ENCODE measurements at places on chromosomes 1 and 21.

DNA sequence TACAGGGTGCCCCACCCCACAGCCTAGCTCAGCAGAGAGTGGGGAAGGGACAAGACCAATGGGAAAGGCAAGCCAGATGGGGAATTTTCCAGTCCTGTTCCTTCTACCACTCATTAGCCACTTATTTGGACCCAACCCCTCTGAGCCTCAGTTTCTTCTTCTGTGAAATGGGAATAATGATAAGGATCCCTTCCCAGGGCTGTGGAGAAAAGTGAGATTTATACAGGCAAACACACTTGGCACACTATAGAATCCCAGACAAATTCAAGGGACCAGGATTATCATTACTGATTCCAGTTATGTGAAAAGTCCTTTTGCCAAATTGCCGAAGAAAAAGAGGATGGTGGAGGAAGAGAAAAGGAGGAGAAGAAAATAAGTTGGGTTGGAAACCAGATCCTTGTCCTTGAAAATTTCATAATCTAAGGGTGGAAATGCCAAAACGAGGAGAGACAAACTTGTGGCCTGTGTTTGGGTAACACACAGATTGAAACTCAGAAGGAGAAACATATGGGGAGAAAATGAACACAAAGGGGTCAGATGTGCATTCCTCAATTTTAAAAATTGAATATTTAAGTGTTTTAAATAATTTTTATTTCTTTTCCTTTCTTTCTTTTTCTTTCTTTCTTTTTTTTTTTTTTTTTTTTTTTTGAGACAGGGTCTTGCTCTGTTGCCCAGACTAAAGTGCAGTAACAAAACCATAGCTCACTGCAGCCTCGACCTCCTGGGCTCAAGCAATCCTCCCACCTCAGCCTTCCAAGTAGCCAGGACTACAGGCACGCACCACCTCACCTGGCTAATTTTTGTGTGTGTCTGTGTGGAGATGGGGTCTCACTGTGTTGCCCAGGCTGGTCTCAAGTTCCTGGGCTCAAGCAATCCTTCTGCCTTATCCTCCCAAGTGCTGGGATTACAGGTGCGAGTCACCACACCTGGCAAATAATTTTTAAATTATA lies 9.6 kb downstream of the CAPN2 start:
- DNase-seq, result no peak

DNA sequence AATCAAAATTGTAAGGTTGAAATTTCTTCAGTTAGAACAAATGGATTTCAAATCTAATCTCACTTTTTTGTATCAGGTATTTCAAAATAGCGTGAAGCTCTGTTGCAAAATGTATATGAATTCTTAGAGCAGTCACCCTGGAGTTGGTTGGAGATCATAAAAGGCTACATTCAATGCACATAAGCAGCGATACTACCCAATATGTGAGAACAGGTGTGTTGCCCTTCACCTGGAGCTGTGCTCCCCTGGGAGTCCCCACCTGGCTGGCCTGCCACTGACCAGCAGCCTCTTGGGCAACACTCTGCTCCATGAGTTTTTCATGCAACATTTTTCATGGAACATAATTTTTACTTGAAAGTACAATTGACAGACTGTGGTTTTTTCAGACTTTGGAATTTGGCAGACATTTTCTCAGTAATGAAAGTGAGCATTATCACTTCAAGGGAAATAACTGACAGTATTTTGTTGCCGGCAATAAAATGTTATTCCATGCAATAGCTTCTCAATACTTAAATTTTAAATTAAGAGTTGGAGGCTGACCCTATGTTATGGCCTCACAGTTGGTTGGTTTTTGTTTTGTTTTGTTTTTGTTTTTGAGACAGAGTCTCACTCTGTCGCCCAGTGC lies 95.1 kb downstream of the ST3GAL3 start:
- DNase-seq, result no peak

GRCh38 chr1:232744847-232745246 lies 60.4 kb upstream of the MAP10 start:
- no peak for DNase-seq

DNA sequence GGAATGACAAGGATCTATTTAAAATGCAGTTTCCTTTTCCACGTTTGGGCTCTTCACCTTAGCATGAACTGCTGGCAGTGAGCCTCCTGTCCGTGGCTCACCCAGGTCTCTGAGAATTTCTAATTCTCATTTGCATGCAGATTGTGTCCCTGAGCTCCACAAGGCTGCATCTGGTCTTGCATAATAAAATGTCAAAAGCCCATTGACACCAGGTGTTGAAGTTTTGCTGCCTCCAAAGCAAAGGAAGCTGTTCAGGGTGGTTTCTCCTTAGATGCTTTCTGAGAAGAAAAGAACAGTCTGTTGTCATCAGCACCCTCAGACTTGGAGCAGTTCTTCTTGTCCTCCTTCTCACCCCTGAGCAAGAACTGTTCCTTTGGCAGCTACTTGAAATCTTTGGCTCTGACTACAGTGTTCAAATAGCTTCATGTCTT lies 433.1 kb upstream of the KAZN start:
- DNase-seq, result no peak

GRCh38 chr1:177439301-177439700 lies 268.5 kb downstream of the BRINP2 start:
- DNase-seq, result no peak

GRCh38 chr1:229065613-229066012 lies 205.3 kb upstream of the RAB4A start:
- no peak for DNase-seq

- no peak for DNase-seq
Observed at GRCh38 chr1:199551967-199552565, 475.4 kb upstream of the NR5A2 start.

- DNase-seq, result no peak
Observed at GRCh38 chr1:48688102-48688760, 88.5 kb downstream of the BEND5 start.

DNA sequence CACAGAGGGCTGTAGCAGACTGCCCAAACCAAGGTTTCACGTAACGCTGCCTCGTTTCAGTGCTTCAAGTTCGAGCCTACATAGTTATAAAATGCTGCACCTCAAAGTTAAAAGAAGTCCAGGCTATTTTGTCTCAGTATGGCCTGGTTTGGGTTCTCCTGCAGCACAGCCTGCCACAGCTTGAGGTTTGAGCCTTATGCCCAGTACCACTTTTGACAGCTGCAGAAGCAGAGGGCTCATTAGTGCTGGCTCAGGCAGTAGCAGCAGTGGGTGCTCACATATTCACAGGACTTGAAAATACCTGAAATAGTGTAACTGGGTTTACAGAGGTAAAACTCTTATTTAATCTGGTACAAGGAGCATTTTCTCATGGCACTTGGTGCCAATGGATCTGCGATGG lies 15.3 kb downstream of the SPATA46 start:
- DNase-seq, result no peak

DNA sequence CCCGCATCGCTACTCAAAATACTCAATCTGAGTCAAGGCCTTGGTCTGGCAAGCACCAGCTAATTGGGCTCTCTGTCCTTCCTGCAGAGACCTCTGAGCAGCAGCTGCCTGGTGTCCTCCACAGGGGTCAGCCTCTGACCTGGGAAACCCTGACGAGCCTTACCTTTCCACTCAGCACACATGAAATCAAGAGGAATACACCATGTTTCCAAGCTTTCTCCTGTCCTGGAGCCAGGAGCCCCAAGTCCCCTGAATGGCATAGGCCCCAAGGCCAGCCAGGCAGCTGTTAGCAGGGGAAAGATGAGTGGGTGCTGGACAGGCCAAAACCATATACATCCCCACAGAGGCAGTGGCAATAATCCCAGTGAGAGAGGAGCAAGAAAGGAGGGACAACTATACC lies 27.2 kb upstream of the TSPEAR start:
- no peak for DNase-seq

- DNase-seq, result no peak
Observed at GRCh38 chr1:8203056-8203455, 114.9 kb upstream of the SLC45A1 start.

DNA sequence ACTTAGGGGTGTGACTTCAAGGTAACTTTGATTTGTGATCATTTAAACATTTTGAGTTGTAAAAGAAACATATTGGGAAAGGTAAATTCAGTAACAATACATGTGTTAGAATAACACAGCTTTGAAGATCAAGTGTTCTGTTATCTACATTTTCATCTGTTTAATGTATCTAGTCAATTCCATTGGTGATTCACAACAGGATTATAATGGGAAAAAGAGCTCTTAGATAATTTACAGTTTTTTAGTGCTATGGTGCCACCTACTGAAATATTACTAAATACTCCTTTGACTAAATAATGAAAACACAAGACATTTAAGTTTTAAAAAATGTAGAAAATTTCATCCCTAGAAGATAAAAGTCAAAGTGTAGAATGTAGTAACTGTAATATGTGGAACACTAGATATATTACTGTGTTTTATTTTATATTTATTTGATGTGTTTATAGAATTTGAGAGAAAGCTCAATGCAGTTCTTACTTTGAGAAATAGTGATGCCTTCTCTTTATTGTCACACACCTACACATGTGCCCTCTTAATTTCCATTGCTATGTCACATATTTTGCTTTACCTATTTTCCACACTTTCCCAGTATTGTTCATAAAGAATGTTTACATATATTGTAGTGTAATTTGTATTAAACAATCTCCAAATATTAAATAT lies 47.4 kb downstream of the PTPRC start:
- no peak for DNase-seq

- no peak for DNase-seq
Observed at GRCh38 chr1:69569175-69569541, 1.4 kb downstream of the LRRC7 start.

DNA sequence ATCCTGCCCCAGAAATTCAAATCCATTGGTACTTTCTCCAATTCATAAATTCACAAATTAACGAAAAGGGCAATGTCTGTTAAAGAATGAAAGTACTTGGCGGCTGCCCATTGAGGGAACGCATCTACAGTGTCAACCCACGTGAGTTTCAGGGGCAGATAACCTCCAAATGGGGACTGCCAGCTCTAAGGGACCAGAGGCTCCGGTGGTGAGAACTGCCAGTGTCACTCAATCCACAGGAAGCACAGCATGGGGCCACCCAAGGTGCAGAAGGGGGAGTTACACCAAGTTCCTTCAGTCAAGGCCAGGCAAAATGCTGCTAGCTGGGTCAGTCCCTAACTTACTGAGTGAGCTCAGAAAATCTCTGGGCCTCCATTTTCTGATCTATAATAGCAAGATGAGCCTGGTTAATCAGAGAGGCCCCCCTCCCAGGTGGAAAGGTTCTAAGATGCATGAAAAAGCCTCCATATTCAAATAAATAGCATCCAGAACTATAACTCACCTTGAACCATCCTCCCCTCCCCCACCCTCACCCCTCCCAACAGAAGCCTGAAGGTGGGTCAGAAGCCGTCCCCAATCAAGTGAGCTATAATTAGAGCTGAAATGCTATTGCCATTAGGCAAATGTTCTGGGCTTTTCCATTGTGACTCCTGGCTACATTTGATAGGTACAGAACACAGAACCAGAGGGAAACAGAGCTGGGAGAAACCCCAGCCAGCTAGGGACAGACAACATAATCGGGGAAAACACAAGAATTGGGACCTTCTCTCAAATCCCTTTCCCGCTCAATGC lies 41.7 kb downstream of the LRP8 start:
- DNase-seq, result no peak

GRCh38 chr1:9649769-9650168 lies 1.8 kb upstream of the PIK3CD start:
- no peak for DNase-seq

GRCh38 chr1:14939527-14940284 lies 213.8 kb upstream of the TMEM51 start:
- DNase-seq, result no peak

GRCh38 chr1:212621043-212621948 lies 12.7 kb downstream of the ATF3 start:
- no peak for DNase-seq

GRCh38 chr1:236979149-236979900 lies 24.9 kb downstream of the MT1HL1 start:
- DNase-seq, result no peak

GRCh38 chr1:152565115-152565514 lies 1.5 kb downstream of the LCE3E start:
- DNase-seq, result no peak

DNA sequence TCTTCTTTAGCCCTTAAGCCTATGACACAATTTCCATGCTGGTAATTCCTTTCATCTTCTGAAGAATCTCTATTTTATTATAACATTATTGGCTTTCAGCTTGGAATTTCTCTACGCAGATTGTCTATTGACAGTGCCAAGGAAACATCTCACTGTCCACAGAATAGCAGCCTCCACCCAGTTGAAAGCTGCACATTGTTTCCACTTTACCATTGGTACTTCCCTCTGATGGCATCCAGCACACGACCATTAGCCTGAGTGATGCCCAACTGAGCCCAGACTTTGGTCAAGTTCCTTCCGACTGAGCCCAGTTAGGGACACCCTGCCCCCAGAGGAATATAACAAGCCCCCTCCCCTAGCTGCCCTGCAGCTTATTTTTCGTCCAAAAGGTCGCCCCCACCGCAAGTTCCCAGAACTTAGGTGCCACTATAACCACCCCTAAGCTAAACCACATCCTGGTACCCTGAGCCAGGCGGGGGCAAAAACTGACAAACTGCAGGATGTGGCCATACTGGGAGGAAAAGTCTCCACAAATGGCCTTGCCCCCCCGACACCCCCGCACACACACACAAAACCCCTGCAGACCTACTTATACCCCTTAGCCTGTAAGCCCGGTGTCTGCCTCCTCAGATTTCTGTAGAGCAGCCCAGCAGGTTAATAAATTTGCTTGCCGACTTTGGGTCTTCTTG lies 13.2 kb downstream of the GBP5 start:
- peak; percentile 14 for DNase-seq

GRCh38 chr1:87108814-87109411 lies 194.5 kb downstream of the HS2ST1 start:
- no peak for DNase-seq

- no peak for DNase-seq
Observed at GRCh38 chr1:26811057-26811456, 15.4 kb upstream of the ZDHHC18 start.

- DNase-seq, result no peak
Observed at GRCh38 chr1:77283701-77284425, 2.0 kb downstream of the AK5 start.

- no peak for DNase-seq
Observed at GRCh38 chr1:164735315-164736052, 176.5 kb downstream of the PBX1 start.

- no peak for DNase-seq
Observed at GRCh38 chr1:179871940-179872339, 5.7 kb downstream of the TOR1AIP2 start.

DNA sequence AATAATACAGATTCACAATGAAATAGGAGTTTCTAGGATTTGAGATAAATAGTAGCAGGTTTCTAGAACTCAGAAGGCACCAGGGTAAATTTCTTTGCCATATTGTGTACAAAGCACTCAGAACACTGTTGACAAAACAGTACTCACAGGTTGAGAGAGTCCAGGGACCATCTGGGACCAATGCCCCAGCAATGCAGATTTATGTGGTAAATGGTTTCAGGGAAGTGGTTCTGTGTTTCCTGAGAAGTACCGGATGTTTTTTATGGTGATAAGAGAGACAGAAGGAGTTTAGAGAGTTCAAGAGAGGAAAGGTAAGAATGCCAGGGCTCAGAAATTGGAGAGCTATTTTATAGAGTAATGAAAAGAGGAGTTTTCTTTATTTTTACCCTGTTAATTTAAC lies 29.6 kb upstream of the DIPK1A start:
- no peak for DNase-seq
